NCI-H2171 treated with DMSO at 0.1 percent for 48 hours (cell line): ENCODE measurements at places on chromosomes 1 and 21.

GRCh38 chr1:229620876-229621275, 5.0 kb downstream of the TAF5L start:
- DNase-seq = no peak

- DNase-seq = no peak
These were observed 178.3 kb upstream of the SYT6 start for GRCh38 chr1:114331936-114332335.

GRCh38 chr1:229286099-229286766, 15.3 kb downstream of the RAB4A start:
- no peak for DNase-seq

DNA sequence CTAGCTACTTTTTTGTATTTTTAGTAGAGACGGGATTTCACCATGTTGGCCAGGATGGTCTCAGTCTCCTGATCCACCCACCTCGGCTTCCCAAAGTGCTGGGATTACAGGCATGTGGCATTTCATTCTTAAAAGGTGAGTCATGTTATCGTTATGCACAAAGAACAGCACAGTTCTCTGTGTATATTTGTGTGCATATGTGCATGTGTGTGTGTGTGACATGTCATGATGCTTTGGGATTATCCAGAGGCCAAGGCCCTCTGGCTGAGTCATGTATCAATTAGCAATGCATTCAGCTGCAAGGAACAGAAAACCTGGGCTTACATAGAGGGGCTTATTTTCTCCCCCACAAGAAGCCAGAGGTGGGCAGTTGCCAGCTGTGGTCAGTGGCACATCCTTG, 301.7 kb upstream of the KAZN start:
- DNase-seq = no peak
